ENCODE measurements at places on chromosomes 5 and 9.

DNA sequence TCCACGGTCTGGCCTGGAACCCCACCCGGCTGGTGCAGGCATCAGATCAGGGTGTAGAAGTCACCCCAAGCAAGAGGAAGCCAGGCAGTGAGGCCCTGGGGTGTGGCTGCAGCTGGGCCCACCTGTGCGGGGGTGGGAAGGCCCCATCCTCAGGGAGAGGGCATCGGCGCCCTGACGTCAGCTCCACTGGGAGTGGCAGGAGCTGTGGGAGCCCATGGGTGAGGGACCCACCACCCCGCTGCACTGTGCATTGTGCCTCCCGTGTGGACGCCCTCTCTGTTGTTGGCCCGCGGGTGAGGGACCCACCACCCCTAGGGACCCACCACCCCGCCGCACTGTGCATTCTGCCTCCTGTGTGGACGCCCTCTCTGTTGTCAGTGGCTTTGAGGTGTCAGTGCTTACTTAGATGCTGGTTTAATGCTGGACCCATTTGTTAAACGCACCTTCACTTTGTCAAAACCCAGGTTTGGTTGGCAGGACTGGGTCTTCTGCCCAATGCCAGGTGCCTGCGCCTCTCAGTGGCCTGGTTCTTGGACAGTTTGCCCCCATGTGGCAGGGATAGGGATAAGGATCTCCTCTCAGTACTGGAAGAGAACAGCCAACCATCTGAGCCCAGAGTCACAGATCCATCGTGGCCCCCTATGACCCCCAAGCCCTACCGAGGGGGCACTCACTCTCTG lies 6.9 kb upstream of the EXOC3 start:
- DNase-seq, result peak; percentile 35

DNA sequence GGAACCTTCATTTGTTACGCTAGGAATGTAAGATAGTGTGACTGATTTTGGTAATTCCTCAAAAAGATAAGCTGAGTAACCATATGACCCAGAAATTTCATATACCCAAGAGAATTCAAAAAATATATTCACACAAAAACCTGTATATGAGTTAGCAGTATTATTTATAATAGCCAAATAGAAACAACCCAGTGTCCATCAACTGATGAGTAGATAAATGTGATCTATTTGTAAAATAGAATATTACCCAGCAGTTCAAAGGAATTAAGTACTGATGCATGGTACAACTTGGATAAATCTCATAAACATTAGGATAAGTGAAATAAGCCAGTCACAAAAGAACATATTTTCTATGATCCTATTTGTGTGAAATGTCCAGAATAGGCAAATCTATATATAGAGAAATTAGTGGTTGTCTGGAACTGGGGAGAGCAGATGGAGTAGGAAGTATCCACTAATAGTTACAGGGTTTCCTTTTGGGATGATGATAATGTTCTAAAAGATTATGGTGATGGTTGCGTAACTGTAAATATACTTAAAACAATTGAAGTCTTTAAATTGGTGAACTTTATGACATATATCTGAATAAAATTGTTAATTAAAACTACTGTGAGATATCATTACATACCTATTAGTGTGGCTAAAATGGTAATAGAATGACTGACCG lies 10.2 kb downstream of the MARCHF6 start:
- DNase-seq, result no peak

- peak; percentile 86 for DNase-seq
Measured at GRCh38 chr9:77977210-77977611, 54.4 kb downstream of the GNAQ start.

GRCh38 chr9:3528451-3528850 lies 2.6 kb upstream of the RFX3 start:
- DNase-seq, result no peak

DNA sequence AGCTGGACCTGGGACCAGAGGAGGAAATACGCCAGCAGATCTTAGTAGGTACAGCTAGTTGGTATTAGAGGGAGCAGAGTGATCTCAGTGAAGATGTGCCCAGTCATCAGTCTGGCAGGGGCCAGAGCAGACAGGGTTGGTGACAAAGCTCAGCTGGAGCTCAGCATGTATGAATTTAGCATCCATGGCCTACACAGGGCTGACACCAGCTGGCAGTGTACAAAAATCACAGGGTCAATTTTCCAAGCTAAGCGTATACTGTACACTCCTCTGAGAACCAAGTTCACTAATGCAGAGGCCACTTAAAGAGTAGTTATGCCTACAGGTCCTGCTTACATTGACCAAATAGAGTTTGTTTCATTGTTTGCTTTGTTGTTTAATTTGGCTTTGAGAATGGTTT lies 146.6 kb downstream of the SLC24A2 start:
- DNase-seq, result no peak

- DNase-seq, result no peak
Measured at GRCh38 chr9:127107171-127107928, 15.1 kb downstream of the ANGPTL2 start.

DNA sequence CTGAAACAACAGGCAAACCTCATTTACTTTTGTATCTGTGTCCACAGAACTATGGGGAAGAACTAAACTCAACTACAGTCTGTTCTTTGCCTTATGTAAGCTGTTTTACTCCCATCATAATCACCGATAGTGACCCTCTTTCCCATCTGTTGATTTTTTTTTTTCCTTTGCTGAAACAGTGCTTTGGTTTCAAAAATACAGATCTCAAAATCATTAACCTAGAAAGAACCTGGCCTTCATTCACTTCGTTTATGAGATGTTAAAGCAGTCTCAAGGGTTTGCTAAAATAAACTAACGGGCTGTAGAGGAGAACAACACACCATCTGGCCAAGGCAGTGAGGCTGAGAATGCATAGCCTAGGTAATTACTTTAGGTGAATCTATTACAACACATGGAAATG lies 706.6 kb upstream of the ZNF608 start:
- DNase-seq, result no peak

GRCh38 chr5:72410688-72411295 lies 90.6 kb downstream of the PTCD2 start:
- DNase-seq, result no peak

GRCh38 chr5:84057211-84057610 lies 327.5 kb downstream of the EDIL3 start:
- no peak for DNase-seq

All from kidney tubule cell (primary cell).